Vagina (tissue), 2 donors: ENCODE measurements at places on chromosomes 16 and 17.

GRCh38 chr16:80263181-80263823, 277.5 kb upstream of the DYNLRB2 start:
- DNase-seq = no peak

GRCh38 chr16:11759997-11760396, 17.3 kb upstream of the TXNDC11 start:
- DNase-seq = no peak

- no peak for DNase-seq
These were observed 41.8 kb upstream of the SEC14L1 start for GRCh38 chr17:77098884-77099545.

DNA sequence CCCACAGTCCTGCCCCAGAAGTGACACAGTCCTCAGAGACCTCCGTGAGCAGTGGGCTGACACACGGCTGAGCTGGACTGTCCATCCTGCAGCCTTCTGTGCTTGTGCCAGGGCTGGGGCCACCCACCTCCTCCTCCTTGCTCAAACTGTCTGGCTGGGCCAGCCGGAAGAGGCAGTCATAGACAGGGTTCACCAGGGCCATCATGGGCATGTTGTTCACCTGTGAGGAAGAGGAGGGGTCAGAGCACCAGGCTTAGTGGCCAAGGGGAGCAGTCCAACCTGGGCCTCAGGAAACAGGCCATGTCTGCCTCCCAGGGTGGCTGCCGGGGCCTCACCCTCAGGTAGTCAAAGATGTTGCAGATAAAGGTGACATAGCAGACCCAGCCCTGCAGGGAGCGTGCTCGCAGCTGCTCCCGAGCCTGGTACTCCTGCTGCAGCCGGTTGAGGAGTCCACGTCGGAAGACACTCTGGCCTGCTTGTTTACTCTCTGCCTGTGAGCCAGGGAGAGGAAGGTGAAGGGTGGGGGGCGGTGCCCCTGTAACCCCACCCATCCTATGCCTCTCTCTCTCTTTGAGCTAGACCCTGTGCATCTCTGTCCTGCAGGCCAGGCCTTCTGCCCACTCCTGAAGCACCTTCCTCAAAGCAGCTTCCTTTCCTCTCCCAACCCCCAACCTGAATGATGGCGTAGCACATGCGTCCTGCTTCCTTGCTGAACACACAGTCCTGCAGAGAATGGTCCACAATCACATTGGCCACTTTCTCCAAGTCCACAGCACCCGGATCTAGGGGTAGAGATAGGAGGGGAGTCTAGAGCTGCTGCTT, 3.4 kb downstream of the MIF4GD start:
- no peak for DNase-seq

DNA sequence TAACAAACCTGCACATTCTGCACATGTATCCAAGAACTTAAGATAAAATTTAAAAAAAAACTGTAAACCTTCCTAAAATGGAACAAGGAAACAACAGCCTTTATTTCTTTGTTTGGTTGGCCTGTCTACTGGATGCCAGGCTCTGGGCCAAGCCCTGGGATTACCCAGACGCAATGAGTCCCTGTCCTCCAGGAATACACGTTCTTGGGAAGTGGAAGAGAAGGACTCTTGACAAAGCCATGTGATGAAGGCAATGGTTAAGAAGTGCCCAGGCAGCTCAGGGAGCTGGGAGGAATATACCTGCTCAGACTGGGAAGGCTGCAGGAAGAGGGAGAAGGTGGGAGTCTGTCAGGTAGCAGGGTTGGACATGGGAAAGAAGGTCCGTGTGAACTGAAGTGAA, 115.4 kb downstream of the AXIN2 start:
- DNase-seq = no peak

DNA sequence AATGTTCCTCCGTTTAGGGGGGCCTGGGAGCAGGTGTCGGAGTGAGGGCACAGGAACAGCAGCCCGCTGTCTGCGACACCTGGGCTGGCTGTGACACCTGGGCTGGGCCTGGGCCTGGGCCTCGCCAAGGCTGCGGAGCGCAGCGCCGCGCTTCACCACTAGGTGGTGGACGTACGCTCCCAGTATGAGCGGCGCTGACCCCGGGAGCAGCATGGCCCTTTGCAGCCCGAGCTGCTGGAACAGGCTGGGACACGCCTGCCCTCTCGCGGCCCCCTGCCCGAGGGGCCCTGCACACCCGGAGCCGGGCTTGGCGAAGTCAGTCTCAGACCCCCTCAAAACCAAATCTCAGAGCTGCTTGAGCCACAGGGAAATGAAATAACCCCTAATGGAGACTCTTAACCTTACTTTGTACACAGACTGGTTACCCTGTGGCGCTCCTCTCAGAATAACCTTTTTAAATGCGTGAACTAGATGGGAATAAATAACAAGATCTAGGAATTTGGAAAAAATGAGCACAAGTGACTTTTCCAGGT, 38.6 kb upstream of the FA2H start:
- no peak for DNase-seq

DNA sequence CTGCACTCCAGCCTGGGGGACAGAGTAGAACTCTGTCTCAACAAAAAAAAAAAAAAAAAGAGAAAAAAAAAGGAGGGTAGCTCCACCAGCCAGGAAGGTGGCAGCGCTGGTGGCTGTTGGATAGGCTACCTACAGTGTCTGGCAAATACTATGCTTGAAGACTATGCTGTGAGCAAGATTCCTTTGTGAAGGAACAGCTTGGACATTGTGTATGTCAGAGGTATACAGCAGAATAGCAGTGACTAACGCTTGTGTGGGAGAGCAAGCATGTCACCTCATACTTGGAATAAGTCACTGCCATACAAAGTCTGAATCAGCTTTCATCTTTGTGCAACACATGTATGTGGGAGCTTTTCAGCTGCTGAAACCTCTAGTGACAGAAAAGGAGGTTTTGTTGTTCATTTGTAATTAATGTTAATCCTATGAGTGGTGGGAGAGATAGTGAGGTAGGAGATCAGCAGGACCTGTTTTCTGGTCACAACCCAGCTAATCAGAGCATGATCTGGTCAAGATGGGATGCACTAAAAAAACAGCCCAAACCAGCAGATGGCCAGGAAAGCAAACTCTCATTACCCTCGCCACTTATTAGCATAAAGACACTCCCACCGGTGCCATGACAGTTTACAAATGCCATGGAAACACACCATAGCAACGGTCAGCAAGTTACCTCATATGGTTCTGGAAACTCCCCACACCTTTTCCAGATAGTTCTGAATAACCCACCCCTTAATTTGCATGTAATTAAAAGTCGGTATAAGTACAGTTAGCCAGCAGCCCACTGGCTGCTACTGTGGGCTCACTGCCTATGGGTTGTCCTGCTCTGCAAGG, 6.8 kb upstream of the ITGAD start:
- no peak for DNase-seq

DNA sequence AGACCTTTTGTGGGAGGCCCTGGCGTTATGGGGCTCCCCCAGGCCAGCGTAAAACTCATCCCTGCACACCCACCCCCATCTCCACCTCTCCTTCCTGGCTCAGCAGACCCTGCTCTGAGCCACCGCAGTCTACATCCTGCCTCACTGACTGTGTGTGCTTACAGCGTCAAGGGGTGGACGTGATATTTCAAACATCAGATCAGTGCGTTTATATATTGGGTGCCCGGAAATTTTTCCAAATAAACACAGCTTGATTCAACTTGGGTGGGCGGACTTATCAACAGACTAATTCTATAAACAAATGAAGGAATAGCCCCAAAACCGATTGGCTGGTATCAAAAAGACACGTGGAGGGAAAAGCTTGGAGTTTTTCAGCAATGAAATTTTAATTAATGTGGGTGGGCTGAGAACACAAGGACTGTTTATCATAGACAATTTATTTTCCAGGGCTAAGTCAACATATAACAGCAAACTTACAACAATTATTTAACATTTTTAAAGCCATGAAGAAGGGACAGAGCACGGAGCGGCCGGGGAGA, at the start of gene FOXL1:
TSS of gene FOXL1 (plus strand) at position 489 of the 539 bp plus-strand sequence. CDS start 175 bp downstream, outside the sequence.
- DNase-seq = no peak

DNA sequence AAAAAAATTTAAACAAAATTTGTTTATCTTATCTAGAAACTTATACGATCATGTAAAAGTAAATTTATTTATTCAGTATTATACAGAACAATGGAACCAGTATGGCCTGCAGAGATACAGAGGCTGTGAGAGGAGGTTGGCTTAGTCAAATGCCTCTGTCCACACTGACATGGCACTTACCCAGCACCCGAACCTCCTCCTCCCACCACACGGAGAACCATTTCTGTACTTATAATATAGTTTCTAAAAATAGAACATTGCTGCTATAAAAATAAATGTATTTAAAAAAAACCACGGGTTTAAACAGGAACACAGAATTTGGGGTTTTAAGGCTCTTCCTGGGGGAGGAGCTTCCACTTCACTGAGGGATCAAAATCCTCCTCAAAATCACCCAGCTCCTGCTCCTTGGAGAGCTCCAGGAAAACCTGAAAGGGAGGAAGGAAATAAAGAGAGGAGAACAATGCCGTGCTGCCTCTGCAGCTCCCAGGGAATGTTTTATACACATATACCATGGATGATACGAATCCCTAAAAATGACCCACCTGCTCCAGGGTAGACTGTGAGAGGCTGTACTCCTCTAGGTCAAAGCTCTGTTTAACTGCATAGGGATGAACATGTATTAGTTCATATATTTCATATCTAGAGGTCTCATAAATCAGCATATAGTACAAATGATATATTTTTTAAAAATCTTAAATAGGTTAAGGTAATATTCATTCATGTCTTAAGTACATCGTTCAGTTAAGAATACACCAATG, 87.3 kb downstream of the ABCA8 start:
- no peak for DNase-seq

DNA sequence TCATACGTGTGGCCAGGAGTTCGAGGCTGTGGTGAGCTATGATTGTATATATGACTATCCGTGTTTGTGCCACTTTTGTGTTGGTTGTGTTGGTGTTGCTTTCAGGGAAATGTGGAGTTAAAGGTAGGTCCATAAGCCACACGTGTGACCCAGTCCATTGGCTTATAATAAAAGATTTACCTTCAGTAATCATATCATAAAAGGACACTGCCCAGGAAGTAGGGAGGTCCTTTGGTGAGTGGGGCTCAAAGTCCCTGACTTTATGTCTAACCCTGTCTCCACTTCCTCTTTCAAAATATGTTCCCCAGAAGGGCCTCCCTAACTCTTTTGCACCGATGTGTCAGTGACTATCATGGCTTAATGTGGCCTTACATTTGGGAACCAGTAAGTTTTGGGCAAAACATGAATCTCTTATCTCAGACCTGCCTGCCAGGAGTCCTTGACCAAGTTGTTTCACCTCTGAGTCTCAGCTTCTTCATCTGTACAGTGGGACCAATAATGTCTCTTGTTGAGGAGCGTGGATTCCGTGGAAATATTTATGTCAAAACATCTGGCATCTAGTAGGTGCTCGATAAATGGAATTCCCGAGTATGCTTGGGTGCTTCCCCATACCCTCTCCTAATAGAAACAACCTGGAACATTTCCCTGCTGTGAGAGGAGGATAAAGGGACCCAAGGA, 4.8 kb downstream of the TNP2 start:
- DNase-seq = no peak

- DNase-seq = no peak
These were observed 565.2 kb downstream of the CDH8 start for GRCh38 chr16:61471023-61471422.

DNA sequence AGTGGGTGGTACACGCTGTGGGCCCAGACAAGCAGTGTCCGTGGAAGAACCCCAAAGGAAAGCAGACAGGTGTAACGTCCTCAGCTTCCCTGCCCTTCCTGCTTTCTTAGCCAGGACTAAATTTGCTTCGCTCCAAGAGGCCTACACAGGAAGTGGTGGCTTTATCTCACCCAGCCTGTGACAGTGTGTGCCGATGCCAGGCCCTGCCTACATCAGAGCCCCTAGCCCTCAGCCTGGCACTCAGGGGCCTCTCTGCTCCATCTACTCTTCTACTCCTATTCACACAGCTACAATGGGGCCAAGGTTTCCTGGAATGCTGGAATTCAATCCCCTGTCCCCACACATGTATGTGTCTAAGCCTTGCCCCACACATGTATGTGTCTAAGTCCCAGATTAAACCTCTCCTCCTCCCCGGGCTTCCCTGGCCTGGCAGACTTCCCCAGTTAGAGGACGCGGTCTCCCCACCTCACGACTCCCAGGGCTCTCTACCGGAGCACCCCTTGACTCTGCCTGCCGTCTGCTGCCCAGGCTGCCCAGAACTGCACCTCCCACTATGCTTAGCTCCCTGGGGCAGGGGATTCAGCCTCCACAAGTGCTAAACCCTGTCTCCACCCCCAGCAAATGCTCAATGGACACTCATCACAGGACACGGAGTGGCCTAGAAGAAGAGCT, 8.2 kb downstream of the PGAP3 start:
- DNase-seq = no peak

GRCh38 chr16:65069065-65069464, 52.8 kb downstream of the CDH11 start:
- no peak for DNase-seq

DNA sequence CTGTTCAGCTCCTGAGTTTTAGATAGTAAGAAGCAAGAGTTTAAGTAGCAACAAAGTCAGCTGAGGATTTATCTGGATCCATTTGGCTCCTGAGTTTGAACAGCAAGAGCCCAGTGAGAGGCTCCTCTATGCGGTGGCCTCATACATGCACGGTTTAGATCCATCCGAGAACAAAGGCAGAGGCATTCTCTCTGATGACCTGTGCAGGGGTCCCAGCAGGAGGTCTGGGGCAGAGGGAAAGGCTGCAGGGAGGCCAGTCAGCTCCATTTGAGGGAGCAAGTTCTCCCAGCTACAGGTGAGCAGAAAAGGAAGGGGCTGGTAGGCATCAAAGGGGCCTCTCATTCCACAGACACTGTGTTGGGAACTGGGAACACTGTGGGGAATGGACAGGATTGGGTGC, 16.5 kb downstream of the PITPNM3 start:
- no peak for DNase-seq

DNA sequence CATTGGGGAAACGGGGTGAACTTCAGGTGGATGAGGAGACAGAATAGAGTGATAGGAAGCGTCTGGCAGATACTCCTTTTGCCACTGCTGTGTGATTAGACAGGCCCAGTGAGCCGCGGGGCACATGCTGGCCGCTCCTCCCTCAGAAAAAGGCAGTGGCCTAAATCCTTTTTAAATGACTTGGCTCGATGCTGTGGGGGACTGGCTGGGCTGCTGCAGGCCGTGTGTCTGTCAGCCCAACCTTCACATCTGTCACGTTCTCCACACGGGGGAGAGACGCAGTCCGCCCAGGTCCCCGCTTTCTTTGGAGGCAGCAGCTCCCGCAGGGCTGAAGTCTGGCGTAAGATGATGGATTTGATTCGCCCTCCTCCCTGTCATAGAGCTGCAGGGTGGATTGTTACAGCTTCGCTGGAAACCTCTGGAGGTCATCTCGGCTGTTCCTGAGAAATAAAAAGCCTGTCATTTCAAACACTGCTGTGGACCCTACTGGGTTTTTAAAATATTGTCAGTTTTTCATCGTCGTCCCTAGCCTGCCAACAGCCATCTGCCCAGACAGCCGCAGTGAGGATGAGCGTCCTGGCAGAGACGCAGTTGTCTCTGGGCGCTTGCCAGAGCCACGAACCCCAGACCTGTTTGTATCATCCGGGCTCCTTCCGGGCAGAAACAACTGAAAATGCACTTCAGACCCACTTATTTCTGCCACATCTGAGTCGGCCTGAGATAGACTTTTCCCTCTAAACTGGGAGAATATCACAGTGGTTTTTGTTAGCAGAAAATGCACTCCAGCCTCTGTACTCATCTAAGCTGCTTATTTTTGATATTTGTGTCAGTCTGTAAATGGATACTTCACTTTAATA, 7.0 kb upstream of the TMEM235 start:
- no peak for DNase-seq

- no peak for DNase-seq
These were observed 6.2 kb downstream of the BRCA1 start for GRCh38 chr17:43118679-43119615.
